ENCODE measurements at places on chromosomes 7 and 10.

DNA sequence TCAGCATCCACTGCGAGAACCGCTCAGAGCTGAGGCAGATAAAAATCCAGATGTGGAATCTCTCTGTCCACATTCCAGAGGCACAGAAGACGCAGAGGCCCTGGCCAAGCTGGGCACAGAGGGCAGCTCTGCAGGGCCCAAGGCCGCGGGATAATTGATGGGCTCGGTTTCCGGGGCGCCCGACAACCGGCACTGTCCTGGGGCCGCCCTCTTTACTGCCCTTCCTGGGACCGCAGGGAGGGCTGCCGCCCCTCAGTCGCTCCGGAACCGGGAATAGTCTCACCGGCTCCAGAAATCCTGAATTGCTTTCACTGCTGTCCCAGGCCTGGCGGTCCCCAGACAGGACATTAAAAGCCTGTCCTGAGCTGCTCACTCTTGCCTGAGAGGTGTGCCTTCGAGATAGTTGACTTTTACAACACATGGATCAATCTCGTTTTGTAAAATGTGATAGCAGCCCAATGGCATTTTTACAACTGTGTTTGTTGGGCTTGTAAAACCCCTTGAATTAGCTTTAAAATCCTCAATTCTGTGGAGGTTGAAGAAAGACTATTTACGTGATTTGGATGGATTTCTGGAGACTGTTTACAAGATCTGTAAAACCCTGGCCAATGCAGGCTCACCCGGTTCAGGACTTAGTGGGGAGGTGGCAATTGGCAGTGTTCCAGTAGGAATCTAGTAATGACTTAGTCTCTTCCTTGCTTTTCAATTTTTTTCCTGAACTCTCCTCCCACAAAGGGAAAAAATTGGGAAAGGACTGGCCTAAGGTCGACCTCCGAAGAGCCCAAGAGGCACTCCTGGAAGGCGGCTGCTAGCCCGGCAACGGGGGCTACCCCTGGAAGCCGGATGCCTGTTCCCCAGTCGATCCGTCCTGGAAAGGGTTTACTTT, 1.4 kb upstream of the HOXA6 start:
- no peak for DNase-seq

- no peak for DNase-seq
Measured at GRCh38 chr10:33655921-33656320, 321.5 kb upstream of the NRP1 start.

DNA sequence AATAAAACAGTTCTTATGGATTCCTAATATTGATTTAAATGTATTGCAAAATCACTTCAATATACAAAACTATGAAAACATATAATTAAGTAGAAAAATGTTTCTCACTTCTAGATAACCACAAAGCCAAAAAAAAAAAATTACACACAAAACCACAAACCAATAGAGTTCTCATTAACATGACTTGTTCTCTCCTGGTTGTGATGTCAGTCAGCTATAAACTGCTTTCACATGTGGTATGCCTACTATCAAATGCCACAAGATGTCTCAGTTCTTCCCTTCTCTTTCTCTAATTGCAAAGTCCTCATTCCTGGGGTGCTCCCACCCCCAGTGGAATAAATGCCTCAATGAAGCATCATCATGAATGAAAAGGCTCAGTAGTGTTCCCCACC, 16.6 kb downstream of the GNAI1 start:
- no peak for DNase-seq

DNA sequence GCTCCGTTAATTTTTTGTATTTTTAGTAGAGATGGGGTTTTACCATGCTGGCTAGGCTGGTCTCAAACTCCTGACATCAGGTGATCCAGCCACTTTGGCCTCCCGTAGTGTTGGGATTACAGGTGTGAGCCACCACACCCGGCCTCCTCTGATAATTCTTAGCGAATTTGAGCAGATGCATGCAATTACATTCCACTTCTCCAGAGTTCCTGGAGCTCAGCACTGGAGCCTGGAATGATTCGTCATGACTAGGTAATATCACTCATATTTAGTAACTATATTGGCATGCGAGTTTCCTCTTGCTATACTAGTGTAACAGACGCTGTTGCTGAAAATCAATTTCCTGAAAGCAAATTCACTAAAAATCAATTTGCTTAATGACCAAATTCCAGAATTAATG, 86.8 kb downstream of the MKX start:
- no peak for DNase-seq

DNA sequence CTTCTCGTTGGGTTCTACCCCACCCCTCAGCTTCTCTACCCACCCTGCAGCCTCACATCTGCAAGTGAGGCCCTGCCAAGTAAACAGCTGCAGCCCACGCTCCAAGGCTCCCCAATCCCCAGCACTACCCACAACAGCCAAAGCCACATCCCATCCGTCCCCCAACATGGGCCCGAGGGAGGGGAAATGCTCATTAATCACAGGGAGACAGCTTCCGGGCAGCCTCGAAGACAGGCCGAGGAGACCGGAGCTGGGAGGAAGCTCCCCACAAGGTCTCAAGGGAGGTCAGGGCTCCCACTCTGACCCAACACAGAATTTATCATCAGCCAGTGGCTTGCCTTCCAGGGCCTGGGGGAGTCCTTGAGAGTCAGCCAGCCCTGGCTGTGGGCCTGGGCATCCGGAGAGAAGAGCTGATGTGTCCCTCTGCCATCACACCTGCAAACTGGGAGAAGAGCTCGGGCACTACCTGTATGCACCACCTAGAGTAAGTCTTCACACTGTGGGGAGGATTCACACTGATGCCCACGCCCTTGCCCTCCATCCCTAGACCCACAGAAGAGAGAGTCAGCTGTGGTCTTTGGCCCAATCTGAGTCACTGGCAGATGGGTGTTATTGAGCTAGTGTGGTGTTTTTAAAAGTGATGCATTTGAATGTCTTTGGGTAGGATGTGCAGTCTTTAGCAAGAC, 115.5 kb upstream of the ZMIZ1 start:
- peak; percentile 67 for DNase-seq

DNA sequence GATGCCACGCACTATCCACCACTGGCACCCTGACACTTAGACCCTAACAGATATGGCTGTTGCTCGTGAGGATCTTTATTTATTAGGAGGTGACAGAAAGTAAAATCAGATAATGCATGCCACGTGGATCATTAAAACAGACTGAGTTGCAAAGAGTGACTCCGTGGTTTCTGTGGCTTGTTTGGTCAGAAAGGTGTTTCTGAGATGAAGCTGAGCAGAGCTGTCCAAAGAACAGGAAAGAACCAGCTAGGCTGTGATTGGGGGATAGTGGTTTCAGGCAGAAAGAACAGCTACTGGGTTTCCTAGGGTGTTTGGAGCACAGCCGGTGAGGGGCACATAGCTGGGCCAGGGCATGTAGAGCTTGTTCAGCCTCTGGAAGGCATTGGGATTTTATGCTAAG, 34.4 kb downstream of the CSGALNACT2 start:
- DNase-seq = no peak

GRCh38 chr10:31528831-31529230, 209.8 kb downstream of the ZEB1 start:
- DNase-seq = no peak

DNA sequence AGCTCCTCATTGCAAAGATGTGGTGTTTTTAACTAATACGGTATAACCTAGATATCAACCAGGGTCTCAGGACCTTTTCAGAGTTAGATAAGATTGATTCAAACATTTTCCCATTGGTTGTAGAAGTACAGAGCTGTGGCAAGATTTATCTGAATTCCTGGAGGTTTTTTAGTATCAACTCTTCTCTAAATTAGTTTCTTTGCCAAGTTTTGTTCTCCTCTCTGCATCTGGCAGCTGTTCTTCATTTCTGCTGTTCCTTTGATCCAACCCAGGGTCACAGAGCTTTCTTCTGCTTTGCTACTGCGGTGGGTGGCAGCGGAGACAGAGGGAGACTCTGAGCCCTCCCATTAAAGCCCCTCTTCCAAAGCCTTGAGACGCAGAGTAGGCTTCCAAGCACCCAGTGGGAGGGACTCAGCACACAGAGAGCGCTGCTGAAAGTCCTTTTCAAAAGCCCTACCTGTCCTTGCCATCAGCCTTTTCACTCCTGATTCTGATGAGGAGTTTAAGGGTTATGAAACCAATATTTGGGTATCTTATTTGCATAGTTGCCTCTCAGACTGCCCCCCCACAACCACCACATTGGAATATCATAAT, 146.3 kb upstream of the EEPD1 start:
- no peak for DNase-seq

GRCh38 chr10:72254813-72255568, 18.7 kb upstream of the DDIT4 start:
- DNase-seq = peak; percentile 95

DNA sequence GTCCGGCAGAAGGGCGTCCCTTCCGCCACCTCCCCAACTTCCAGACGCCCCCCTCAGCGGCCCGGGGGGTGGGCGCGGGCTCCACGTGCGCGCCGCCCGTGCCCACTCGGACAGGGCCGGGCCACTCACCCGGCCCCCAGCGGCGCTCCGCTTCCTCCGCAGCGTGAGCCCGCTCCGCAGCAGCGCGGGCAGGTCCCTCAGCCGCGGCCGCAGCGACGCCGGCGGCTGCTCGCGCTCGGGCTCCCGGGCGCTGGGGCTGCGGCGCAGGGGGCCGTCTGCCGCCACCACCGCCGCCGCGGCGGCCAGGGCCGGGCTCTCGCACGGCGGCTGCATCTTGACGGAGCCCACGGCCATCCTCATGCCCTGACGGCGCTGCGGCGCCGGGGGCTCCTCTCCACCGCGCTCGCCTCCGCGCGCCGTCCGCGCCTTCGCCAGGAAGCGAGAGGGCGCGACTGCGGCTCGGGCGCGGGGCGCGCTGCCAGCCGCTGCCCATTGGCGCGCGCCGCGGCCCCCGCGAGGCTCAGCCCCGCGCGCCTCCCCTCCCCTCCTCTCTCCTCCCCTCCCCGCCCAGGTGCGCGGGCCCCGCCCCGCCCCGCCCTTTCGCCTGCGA, at the start of gene RAPGEF5:
RAPGEF5 (minus strand) TSS at position 454 of the 610 bp plus-strand sequence; CDS start at position 360, 94 bp downstream.
- no peak for DNase-seq

- DNase-seq = no peak
Measured at GRCh38 chr10:97748116-97748515, 11.2 kb downstream of the ZFYVE27 start.

- no peak for DNase-seq
Measured at GRCh38 chr7:68511281-68511680, 1087.0 kb upstream of the AUTS2 start.

DNA sequence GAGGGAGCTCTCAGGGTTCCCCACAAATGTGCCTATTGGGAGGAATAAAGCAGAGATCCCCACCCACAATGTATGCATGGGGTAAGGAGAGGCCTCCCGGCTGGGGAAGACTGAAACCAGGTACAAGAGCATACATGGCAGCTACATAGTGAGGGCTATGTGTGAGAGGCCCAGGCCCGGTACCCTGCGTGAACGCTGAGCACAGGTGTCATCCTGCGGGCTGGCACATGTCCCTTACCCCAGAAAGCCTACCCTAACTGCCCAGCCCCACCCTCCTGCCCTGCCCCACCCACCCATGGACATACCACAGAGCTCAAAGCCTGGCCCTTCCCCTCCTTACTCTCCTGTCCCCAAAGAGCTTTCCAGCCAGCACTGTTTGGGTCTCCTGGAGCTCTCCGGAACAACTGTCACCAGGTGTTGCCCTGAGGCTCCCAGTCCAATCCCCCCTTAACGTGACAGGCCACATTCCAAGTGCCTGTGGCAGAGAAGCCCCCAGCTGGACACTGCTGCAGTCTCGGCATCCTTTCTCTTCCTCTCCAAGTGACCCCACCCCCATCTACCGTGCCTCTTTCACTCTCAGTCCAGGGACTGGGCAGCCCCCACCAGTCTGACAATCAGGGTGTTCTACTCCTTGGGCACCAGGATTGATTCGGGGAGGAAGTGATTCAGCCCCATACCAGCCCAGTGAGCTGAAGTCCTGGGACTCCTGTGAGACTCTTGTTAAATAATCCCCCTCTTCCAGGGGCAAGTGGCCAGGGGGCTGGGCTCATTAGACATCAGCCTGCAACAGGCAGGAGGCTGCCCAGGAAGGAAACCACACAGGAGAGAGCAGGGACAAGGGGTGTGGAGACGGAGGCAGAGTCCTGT, 19.6 kb downstream of the GRID1 start:
- no peak for DNase-seq

DNA sequence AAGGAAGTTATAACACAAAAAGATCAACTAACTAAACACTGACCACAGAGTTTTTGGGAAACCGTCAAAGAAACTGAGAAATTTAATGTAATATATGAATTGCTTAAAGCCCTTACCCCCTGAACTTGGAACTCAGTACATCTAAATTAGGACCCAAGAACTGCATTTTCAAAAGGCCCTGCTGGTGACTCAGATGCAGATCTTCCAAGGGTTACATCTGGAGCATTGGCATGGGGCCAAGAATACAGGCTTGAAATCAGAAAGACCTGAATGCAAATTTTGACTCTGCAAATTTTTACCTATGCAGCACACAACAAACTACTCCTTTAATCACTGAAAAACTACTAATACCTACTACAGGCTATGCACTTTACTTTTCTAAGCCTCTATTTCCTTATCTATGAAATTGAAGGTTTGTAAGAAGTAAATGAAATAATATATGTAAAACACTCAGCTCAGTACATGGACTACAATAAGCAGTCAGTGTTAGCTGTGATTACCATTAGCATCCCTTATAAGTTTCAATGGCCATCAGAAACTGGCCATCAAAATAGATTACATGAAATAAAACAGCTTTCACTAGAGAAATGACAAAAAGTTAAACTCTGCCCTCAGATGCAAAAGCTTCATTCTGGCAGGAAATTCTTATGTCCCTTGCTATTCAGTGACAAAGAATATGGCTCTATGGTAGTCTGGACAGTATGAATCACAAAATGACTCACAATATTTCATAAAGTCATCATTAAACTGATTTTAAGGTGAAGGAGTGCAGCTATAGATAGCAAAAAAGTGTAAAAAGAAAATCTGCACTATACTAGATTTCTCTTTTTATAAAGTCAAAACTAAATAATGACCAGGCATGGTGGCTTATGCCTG, 43.6 kb downstream of the NSUN6 start:
- DNase-seq = peak; percentile 30

GRCh38 chr7:2417981-2418481, 14.6 kb downstream of the CHST12 start:
- DNase-seq = no peak

- DNase-seq = peak; percentile 43
Measured at GRCh38 chr7:542713-543500, 23.3 kb upstream of the PDGFA start.

DNA sequence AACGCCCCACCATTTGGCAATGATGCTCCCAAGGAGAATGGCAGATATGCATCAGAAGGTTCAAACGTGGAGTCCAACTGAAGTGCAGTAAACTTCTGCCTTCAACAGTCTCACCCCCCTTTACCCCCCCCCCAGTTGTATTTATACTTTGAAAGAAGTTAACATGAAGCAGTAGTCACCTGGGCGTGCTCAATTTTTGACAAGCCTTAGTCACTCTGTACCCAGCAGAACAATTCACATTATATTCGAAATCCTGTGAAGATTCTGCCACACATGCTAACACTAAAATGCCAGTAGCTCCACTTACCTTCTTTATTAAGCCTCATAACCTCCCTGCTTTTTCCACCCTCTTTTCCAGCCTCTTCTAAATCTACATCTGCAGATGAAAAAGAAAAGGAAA, 894 bp downstream of the ATXN7L1 start:
- no peak for DNase-seq
